ENCODE measurements at places on chromosomes 3 and 15. TPM values are rescaled to one million over a fixed set of nuclear protein-coding genes. Genes with fewer than 3 reads are reported as not detected.

NECTIN3 gene
- 28.1 TPM for total RNA-seq

CCK gene
- 4.5 TPM for total RNA-seq

TTLL13 gene
- total RNA-seq: not detected

OXTR gene
- 0.84 TPM for total RNA-seq

CCDC39 gene
- not detected for total RNA-seq

LRTM1 gene
- not detected for total RNA-seq

DNAH12 gene
- total RNA-seq: not detected

TMC3 gene
- 0.17 TPM for total RNA-seq

CAPN7 gene
- total RNA-seq: 49.4 TPM

EPHA6 gene
- total RNA-seq: 6.0 TPM

GRCh38 chr3:147713234-147714133 lies 304.3 kb downstream of the ZIC1 start:
- DNase-seq: no peak

DNA sequence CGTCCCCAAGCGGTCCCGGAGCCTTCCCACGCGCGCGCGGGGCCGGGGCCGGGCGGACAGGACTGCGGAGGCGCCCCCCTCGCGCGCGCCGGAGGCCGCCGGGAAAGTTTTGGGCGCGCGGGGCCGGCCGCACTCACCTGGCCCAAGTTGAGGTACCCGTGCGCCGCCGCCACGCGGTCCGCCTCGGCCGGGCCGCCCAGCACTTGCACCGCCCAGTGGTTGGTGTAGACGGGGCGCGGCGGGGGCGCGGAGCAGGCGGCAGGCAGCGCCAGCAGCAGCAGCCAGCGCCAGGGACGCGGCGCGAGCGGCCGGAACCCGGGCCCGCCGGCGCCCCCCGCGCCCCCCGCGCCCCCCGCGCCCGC lies 289 bp downstream of the PCSK6 start:
- no peak for DNase-seq

GRCh38 chr3:190696777-190697501 lies 165.6 kb downstream of the GMNC start:
- DNase-seq: no peak

GRCh38 chr3:4794798-4795197 lies 184.4 kb upstream of the BHLHE40 start:
- no peak for DNase-seq

- DNase-seq: no peak
These were observed 548.2 kb downstream of the FOXP1 start for GRCh38 chr3:71035314-71035713.

DNA sequence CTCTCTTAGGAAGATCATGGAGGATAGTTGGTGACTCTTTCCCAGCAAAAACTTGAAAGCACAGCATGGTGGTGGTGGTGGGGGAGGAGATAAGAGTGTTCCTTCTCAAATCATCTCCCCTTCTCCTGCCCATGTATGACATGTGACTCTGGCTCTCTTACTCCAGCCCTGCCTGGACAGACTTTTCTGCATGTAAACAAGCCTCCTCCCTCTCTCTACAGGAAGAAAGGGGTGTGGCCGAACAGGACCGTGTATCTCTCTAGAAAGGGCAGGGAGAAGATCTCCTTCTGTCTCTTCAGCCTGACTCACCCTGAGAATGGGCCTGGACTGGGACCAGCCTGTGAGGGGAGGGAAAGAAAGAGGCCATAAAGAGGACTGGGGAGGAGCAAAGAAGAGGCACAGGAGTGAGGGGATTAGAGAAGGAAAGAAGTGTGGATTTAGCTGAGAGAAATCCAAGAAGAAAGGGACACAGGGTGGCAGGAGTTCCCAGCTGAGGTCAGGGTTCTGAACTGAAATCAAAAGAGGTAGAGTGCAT lies 1.5 kb downstream of the CELF6 start:
- DNase-seq: peak; percentile 37

DNA sequence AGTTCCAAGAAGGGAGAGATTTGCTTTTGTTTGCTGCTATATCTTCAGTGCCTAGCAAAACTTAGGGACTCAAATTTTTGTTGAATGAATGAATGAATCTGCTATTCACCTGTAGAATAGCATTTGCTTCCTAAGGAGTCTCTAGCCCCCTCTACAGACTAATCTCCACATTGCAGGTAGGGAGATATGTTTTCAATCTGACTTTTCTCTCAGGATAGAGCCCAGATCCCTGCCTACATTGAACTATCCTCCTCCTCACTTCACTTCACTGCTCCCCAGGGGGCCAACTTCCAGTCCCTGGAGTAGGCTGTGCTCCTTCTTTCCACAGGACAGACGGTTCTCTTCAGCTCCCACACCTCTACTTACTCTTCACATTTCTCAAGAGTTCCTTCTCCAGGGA lies 81.9 kb upstream of the PTX3 start:
- no peak for DNase-seq

DNA sequence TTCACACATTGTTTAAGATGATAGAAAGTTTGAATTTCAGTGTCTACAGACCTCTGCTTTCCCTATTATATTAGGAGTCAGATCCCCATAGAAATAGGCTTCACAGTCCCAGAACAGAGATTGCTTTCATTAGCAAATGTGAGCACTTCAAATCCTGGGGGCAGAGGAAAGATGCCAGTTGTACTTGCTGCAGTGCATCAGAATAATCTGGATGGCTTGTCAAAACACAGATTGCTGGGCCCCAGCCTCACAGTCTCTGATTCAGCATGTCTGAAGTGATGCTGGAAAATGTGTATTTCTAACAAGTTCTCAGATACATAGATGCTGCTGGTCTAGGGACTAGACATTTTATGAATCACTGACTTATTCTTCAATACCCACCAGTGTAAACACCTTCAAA lies 375.2 kb downstream of the FGF12 start:
- no peak for DNase-seq

DNA sequence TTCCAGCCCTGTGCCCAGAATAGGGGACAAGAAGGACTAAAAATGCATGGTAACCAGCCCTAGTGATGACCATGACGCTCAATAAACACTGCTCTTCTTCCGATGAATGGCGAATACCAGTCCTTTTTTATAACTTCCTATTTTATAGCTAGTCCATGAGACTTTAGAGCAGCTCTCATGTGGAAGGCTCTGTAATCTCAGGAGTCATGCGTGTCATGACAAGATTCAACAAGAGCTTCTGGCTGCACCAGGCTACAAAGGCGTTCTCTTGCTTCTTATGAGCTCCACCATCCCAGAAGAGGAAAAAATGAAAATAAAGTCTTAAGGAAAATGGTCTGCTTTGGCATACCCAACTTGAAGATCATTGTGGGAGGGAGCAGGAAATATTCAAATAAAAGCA lies 141.0 kb downstream of the TMCO5A start:
- no peak for DNase-seq

GRCh38 chr3:195219351-195220230 lies 51.4 kb downstream of the XXYLT1 start:
- no peak for DNase-seq

GRCh38 chr3:145294572-145294971 lies 866.4 kb downstream of the PLOD2 start:
- DNase-seq: no peak

DNA sequence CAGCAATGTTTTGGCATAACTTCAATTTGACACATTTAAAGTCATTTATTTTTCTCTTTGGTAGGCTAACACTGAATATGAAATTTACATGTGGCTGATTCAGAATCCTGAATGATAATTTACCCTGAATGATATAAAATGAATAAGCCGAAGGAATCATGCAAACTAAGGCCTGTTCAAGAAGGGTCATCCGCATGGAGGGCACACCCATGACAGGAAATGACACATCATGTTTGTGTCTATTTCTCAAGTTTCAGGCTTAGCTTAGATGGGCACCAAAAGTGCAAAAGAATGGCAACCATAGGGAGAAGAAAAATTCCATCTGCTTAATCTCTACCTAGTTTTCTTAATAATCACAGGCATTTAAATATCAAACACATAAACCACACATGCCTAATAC lies 141.5 kb downstream of the DUT start:
- DNase-seq: peak; percentile 31

DNA sequence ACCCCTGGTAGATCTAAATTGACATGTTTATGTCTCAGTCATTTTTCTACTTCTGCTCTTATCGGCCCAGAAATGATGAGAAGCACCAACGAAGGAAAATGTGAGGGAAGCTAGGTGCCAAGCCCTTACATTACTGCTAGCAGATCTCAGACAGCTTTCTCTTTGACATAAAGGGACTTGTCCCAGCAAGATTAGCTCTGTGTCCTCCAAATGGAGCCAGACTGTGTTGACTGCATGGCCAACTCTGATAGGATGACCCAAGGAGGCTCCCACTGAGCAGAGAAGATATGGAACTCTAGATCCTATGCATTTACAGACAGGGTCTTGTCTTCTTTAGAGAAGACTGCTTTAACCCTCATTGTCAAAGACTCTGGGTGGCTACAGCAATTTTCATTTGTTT lies 2.8 kb upstream of the MCTP2 start:
- DNase-seq: no peak

DNA sequence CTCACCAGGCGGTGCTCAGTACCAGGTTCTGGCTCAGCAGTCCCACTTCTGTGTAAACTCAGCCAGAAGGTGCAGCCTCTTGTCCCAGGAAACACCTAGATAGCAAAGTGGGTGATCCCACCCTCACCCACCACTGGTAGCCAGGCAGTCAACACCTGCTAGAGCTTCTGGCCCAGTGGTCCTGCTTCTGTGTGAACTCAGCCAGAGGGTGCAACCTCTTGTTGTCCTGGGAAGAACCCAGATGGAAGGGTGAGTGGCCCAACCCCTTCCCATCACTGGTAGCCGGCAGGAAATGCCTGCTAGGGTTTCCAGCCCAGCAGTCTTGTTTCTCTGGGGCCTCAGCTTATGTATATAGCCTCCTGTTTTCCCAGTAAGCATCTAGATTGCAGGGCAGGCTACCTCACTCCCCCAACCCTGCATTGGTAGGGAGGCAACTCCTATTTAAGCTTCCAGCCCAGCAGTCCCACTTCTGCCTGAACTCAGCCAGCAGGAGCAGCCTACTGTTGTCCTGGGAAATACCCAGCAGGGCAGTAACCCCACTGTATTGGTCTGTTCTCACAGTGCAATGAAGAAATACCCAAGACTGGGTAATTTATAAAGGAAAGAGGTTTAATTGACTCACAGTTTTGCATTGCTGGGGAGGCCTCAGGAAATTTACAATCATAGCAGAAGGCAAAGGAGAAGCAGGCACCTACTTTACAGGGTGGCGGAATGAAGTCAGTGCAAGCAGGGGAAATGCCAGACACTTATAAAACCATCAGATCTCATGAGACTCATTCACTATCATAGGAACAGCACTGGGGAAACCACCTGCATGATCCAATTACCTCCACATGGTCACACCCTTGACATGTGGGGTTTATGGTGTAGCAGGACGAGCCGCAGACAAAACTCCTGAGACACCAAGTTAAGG lies 110.6 kb downstream of the DTWD1 start:
- DNase-seq: no peak

- DNase-seq: no peak
These were observed 27.9 kb upstream of the MUC20 start for GRCh38 chr3:195692781-195693427.

GRCh38 chr3:128404276-128405068 lies 62.2 kb downstream of the DNAJB8 start:
- no peak for DNase-seq

GRCh38 chr3:13504161-13504831 lies 24.2 kb downstream of the HDAC11 start:
- no peak for DNase-seq

DNA sequence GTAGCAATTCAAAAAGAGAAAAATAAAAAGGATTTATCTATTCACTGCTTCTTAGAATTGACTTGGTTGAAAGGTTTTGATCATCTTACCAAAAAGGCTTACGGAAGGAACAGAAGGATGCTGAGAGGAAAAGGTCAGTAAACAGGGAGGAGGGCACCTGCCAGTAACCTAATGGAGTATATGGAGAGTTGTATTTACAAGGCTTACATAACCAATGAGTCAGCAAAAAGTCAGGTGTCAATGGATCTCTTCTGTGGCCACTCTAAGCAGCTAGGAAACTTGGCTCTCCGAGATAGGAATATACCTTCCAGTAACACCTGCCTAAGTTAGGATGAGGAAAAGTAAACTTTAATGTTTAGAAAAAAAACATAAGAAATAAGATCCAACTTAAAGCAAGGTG lies 80.5 kb upstream of the PLXND1 start:
- no peak for DNase-seq

DNA sequence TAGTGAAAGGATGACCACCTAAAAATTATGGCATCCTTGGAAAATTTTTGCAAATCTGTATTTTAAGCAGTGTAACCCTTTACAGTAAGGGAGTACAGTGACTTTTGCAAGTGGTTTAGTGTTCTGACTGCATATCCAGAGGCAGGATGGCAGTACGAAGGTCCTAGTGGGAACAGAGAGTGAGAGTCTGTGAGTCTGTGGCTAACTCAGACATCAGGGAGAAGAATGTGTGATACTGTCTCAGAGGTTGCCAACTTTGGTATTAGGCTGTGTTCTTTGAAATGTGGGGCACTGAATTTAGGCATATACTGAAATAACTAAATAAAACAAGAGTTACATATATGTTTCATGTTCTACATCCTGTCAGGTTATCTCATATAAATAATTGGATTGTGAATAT lies 25.7 kb downstream of the PRKCI start:
- DNase-seq: no peak

GRCh38 chr15:43880406-43881194 lies 53.8 kb downstream of the WDR76 start:
- DNase-seq: no peak

- DNase-seq: no peak
These were observed 37.9 kb downstream of the GOLGA6A start for GRCh38 chr15:74044267-74045110.

- no peak for DNase-seq
These were observed 26.8 kb upstream of the NOX5 start for GRCh38 chr15:68987676-68988075.

- no peak for DNase-seq
These were observed 130.1 kb downstream of the P2RY1 start for GRCh38 chr3:152964911-152965609.

GRCh38 chr3:55333046-55333445 lies 154.1 kb downstream of the WNT5A start:
- no peak for DNase-seq

GRCh38 chr3:13143381-13144004 lies 70.3 kb upstream of the IQSEC1 start:
- DNase-seq: no peak

DNA sequence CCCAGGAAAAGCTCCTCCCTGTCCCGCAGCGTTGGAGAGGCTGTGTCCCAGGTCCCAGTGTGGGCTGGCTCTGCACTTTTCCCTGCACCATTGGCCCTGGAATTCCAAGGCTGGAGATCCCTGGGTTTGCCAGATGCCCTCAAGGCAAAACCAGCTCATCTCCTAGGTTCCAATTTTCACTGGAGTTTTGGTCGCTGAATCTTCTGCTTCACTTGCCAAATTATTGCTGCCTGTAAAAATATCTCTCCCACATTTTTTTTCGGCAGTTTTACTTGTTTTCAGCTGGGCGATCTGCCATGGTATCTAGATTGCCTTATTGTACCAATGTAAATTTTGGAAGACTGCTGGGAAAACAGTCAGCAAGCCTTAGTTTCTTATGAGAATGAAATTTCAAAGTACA lies 150.9 kb upstream of the ATP10A start:
- DNase-seq: peak; percentile 10

GRCh38 chr3:126748701-126749546 lies 44.9 kb downstream of the CHCHD6 start:
- DNase-seq: no peak

Measured in esophagus muscularis mucosa (tissue), 4 donors.